ENCODE measurements at places on chromosomes 1 and 21.

DNA sequence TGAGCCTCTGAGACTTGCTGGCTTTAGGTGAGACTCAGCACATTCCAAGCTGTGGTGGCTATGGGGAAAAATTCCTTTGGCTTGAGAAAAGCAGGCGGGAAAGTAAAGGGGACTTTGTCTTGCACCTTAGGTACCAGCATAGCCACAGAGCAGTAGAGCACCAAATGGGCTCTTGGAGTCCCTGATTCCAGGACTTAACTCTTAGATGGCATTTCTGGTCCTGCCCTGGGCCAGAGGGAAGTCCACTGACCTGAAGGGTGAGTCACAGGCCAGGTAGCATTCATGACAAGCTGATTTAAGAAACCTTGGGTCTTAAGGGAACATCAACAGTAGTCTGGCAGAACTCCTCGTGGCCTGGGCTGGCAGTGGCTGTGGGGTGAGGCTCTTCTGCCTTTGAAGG lies 344.7 kb downstream of the DUSP10 start:
- DNase-seq: no peak

DNA sequence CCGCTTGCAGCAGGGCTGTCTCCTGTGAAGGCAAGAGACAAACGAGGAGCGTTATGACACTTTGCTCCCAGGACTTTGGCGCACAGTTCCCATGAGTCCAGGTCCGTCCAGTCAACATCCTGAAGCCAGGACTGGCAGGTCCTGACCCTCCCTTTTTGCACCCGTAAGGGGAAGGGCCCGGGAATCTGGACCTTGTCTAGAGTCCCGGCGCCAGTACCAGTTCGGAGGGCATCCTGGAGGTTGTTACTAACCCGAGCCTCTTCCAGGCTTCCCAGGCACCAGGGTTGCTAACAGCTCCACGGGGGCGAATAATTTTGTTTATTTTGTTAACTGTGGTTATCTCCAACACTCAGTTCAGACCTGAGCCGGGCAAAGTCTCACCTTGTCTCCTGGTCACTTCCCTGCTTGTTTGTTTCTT lies 682 bp upstream of the RWDD3 start:
- DNase-seq: no peak

DNA sequence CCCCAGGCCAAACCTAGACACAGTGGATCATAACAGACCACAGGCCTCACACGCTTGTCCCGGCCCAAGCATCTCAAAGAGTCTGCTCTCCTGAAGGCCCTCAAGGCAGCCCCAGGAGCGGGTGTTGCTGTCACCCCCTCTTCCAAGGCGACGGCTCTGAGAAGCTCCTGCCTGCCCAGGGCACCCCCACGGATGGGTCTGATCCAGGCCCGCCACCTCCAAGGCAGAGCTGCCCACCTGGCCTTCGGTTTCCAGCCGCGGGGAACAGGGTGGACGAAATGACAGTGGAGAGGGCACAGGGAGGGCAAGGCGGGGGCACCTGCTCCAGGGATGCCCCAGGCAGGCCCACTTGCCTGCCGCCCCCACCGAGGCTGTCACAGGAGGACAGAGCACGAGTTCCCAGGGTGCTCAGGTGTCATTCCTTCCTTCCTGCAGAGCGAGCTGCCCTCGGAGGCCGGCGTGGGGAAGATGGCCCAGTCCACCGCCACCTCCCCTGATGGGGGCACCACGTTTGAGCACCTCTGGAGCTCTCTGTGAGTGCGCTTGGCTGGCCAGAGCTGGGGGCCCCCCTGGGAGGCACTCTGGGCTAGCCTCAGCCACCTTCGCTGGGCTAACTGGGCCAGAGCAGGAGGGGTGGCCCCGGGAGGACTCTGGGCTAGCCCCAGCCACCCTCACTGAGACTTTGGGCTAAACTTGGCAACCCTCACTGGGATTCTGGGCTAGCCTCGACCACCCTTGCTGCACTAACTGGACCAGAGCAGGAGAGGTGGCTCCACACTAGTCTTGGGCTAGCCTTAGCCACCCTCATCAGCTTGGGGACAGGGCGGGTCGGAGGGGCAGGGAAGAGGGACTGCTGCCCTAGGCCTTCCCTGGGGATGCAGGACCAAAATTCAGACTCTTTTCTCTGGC lies 29.8 kb downstream of the TP73 start:
- DNase-seq: no peak

- DNase-seq: no peak
Observed at GRCh38 chr1:182561456-182561855, 27.6 kb downstream of the RNASEL start.
